ENCODE measurements at places on chromosomes 3 and 15.
A peak's percentile ranks its signal among the peaks of the same experiment; 100 is the strongest.

- DNase-seq = no peak
Measured at GRCh38 chr15:27844018-27844666, 255.0 kb downstream of the OCA2 start.

GRCh38 chr15:98330692-98331435 is 317.5 kb upstream of the IGF1R start:
- no peak for DNase-seq

DNA sequence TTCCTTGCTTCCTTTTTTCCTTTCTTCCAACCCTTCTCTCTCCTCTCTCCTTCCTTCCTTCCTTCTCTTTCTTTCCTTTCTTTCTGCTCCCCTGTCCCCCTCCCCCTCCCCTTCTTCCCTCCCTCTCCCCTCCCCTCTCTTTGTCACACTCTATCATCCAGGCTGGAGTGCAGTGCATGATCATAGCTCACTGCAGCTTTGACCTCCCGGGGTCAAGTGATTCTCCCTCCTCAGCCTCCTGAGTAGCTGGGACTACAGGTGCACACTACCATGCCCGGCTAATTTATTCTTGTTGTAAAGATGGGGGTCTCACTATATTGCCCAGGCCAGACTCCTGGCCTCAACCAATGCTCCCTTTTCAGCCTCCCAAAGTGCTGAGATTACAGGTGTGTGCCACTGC is 18.7 kb downstream of the NFKBIZ start:
- no peak for DNase-seq

GRCh38 chr3:105691053-105691452 is 177.8 kb downstream of the CBLB start:
- DNase-seq = no peak

GRCh38 chr3:124118397-124118796 is 126.5 kb upstream of the ROPN1 start:
- no peak for DNase-seq

GRCh38 chr3:32359766-32360492 is 31.7 kb upstream of the CMTM7 start:
- DNase-seq = no peak

- DNase-seq = no peak
Measured at GRCh38 chr15:91866971-91867372, 13.5 kb downstream of the SLCO3A1 start.

DNA sequence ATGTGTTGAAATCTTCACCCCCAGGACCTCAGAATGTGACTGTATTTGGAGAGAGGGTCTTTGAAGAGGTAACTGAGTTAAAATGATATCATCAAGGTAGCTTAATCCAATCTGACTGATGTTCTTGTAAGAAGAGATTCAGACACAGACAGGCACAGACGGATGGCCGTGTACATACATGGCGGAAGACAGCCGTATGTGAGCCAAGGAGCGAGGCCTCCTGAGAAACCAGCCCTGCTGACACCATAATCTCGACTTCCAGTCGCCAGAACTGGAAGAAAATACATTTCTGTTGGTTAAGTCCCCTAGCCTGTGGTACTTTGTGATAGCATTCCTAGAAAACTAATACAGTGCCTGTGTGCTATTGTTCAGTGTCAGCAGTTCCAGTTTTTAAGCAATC is 73.6 kb downstream of the APBA2 start:
- no peak for DNase-seq

DNA sequence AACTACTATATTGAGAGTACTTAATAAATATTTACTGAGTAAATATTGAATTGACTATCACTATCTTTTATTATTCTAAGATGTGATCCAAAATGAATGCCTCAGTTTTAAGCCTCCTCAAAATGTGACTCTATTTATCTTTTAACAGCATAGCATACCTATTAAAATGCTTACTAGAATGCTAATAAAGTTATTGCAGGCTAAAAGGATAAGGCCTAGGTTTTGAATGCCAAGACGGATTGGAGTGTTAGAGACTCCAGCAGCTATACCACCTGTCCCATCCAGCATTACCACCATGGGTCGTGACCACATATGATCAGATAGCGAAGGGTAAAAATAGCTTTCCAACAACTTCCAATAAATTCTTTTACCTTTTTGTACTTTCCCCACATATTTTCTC is 64.7 kb upstream of the MYRIP start:
- no peak for DNase-seq

- DNase-seq = no peak
Measured at GRCh38 chr3:138901567-138901966, 45.4 kb downstream of the FOXL2 start.

- peak; percentile 23 for DNase-seq
Measured at GRCh38 chr3:126678693-126679317, 23.9 kb upstream of the TXNRD3 start.

DNA sequence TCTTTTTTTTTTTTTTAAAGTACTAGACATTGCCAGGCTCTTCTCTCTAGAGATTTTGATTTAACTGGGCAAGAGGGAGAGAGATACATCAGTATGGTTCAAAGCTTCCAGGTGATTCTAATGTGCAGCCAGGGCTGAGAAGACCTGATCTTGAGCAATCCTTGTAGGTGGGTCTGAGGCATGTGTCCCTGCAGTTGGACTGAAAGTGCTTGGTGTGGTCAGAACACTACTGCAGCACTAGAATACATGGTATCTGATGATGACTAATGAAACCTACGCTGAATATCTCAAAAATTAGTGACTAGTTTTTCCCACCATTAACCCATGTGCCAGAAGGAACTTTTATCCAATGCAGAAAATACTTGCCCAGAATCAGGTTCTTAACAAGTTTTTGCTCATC is 34.4 kb upstream of the MYO5C start:
- no peak for DNase-seq

DNA sequence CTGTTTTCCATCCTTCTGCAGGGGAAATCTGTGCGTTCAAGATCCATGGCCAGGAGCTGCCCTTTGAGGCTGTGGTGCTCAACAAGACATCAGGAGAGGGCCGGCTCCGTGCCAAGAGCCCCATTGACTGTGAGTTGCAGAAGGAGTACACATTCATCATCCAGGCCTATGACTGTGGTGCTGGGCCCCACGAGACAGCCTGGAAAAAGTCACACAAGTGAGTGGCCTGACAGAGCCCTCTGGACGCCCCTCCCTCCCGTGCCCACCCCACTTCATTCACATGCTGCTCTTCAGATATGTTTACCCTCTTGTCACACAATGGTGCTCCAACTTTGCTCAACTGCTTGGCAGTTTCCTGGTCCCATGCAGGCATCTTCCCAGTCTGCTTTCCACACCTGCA is 274.3 kb upstream of the TRIM42 start:
- no peak for DNase-seq

DNA sequence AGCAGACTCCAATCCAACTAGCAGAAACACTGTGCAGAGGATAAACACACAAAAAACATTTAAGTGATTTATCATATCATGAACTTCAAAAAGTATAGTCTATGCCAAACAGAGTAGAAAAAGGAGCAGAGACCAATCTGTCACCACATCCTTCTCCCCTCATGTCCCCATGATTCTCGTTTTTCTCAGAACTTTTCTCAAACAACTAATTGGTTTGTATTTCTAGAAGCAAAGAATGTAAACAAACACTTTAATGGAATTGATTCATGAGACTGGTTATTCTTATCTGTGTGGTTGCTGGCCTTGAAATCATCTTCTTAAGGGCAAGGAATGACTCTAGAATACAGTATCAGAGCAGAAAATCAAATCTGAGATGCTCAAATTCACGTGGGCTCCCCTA is 294.2 kb upstream of the THBS1 start:
- no peak for DNase-seq

DNA sequence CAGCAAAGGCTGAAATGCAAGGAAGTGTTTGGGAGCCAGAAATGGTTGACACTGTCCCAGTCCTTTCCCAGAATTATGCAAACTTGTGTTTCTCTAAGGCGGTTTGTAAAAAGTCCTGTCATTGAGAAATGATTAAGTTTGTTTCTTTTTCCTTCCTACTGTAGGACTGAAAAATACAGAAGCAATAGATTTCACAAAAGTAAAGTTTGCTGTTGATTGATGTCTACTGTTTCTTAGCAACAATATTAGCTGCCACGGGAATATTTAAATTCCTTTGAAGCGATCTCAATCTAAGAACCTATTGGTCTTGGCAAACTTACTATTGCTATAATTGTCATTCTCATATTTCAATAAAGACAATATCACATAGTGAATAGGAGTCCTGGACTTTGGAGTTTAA is 100.7 kb upstream of the IL12A start:
- no peak for DNase-seq

- DNase-seq = no peak
Measured at GRCh38 chr3:16923112-16923511, 38.4 kb downstream of the PLCL2 start.

GRCh38 chr3:169581633-169582032 is 81.9 kb downstream of the MECOM start:
- no peak for DNase-seq

GRCh38 chr15:82680200-82681102 is 29.2 kb downstream of the AP3B2 start:
- DNase-seq = peak; percentile 88

- DNase-seq = no peak
Measured at GRCh38 chr3:94709249-94709902, 646.5 kb downstream of the NSUN3 start.

- DNase-seq = no peak
Measured at GRCh38 chr3:125104639-125105038, 48.8 kb upstream of the HEG1 start.
